ENCODE measurements at places on chromosomes 7 and 10.

- DNase-seq = no peak
Measured at GRCh38 chr7:123782071-123782798, 33.4 kb upstream of the WASL start.

DNA sequence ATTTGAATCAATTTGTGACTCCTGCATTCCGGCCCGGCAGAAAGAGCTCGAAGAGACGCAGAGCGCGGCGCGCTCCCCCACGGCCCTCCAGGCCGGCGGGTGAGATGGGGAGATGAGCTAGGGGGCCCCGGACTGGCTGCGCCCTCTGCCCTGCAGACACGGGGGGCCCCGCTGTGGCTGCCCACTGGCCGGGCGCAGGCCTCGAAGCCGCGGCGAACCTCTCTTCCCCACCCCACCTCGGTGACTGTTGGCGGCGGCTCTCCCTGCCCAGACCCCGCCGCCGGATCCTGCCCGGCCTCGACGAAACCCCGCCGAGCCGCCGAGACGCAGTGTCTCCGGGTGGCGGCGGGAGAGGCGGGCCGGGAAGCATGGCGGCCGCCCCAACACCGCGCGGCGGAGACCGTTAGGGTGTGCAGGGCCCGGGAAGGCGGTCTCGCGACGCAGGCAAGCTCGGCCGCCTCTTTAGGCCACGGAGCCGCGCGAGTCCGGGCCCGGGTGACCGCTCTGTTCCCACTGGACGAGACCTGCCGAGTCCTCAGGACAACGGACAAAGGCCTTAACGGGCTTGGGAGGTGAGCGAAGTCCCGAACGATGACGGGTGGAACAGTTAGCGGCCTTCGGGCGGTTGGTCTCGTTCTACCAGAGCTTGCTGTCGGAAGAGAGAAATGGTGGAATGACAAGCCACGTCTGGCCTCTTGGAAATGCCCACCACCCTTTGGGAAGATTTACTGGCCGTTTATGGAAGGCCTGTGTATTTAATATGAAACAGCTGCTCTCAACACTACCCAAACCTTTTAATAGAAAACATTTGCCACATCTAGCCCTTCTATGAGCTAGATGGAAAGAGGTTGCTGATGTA is 24.3 kb downstream of the NUP42 start:
- DNase-seq = no peak

- DNase-seq = peak; percentile 40
Measured at GRCh38 chr7:121366852-121367431, 29.2 kb downstream of the FAM3C start.

- no peak for DNase-seq
Measured at GRCh38 chr7:19333706-19334105, 188.5 kb upstream of the FERD3L start.

DNA sequence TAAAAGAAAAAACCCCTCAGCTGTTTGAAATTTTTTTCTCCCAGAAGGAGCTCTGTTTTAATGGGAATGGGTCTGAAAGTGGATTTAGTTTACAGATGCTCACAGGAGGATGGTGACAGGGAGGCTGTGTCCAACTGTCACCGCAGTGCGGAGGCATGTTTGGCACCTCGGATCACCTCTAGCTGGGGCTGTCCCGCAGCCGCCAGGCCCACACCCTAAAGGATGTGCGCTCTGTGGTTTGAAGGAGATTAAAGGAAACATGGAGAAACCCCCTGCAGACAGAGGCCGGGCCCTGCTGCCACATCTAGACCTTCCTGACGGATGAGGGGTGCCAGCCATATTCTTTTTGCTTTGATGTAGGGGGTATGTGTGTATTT is 160.6 kb downstream of the DNAJB6 start:
- DNase-seq = no peak

DNA sequence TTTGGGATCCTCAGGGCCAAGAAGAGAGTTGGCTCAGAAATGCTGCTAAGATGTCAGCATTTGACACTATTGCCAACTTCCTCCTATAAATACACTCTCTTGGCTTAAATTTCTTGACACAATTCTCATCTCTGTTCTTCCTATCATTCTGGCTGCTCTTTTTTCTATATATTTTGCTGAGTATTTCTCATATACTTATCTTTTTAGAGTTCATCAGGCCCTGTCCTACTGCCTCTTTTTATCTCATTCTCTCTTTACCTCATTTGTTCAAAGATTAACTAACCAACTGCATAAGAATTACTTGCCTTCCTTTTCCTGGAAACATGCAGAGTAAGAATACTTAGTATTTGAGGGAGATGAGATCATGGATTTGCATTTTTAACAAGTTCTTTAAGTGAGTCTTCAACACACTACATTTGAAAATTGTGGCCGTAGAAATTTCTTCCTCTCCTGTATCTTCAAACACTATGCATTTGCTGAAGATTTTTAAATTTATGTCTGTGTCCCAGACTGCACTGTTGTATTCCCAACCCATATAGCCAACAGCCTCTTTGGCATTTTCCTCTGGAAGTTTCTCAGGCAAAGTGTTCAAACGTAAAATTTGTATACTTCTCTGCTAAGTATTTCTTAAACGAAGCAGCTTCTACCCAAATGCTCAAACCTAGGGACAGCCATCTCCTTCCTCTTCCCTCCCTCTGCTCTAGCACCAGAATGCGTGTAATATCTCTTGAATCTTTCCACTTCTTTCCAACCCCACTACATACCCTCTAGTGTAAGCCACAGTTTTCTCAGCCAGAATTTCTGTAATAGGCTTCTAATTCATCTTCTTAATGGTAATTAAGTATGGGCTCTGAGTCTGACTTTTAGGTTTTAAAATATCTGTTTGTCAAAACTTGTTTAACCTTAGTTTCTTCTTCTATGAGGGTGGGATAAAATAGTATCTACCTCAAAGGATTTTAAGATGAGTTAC is 35.5 kb downstream of the ARL4A start:
- no peak for DNase-seq

GRCh38 chr7:135811506-135811905 is 62.9 kb upstream of the FAM180A start:
- DNase-seq = no peak

GRCh38 chr7:44703921-44704320 is 44.7 kb upstream of the ZMIZ2 start:
- no peak for DNase-seq

GRCh38 chr7:149171892-149172533 is 23.3 kb upstream of the ZNF282 start:
- no peak for DNase-seq

DNA sequence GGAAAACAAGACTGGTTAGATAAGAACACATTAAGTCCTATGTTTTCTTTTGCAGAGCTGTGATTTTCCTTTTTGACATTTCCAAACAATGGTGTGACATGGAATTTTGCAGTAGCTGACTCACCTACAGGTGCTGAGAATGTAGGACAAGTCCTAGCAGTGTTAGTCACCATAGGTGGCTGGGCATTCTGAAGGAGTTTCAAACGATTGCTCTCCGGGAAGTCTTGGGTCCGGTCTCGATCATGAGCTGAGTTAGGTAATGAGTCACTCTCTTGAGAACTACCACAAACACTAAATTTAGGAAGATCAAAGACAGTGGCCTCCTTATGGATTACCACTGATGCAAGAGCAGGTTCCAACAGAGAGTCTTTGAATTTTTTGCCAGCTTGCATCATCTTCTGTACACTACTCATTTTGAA is 3.6 kb downstream of the FIGNL1 start:
- DNase-seq = peak; percentile 90

DNA sequence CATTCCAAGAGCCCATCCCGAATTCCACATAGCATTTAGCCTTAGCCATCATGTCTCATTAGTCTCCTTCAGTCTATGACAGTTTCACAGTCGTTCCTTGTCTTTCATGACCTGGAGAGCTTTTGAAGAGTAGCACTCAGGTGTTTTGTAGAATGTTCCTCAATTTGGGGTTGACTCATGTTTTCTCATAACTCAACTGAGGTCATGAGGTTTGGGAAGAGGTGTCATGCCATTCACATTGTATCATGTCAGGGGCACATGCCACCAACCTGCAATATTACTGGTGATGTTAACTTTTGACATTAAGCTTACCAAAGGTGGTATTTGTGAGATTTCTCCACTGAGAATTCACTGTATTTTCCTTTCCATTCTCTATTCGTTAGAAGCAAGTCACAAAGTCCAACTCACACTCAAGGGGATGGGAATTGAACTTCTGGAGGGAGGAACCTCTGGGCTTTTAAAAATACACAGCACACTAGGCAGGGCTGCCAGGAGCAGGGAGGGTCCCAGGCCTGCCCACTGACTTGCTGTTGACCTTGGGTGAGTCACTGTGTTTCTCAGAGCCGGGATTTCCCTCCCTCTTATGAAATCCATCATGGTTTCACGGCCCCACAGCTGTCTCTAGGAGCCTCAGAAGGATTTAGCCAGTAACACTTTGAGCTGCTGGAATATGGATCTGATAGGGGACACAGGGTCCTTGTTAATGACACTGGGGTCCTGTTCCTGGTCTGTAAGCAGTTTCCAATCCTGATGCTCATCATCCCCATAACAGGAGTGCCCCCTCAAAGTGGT is 74.4 kb upstream of the TCF7L2 start:
- peak; percentile 8 for DNase-seq

Measured in astrocyte of the cerebellum (primary cell).